ENCODE measurements at places on chromosomes 16 and 17. TPM values are rescaled to one million over a fixed set of nuclear protein-coding genes. Genes with fewer than 3 reads are reported as not detected.

The CRYBA1 gene
- total RNA-seq, result 0.43 TPM

The COTL1 gene
- 310 TPM for total RNA-seq

The KRTAP4-4 gene
- total RNA-seq, result not detected

The IRX6 gene
- total RNA-seq, result not detected

The CMTR2 gene
- 35.1 TPM for total RNA-seq

The KRT40 gene
- total RNA-seq, result not detected
